Activated T-cell treated with anti-CD3 and anti-CD28 coated beads, Interleukin-2, amount 50 U/mL, for 24 hours (primary cell): ENCODE measurements at places on chromosomes 12 and 14.

- no peaks in the 10 kb centered on the region for H3K36me3 ChIP-seq
- H3K27ac ChIP-seq, result no peak overlapping the region
- no peak overlapping the region for H3K4me3 ChIP-seq
- peaks cover 49% of the 10 kb centered on the region for H3K4me1 ChIP-seq
- H3K27me3 ChIP-seq, result no peaks in the 10 kb centered on the region
These were observed 6.2 kb upstream of the ELK3 start for GRCh38 chr12:96187956-96188355.

- H3K36me3 ChIP-seq, result no peaks in the 10 kb centered on the region
- H3K27me3 ChIP-seq, result no peaks in the 10 kb centered on the region
These were observed 38.7 kb downstream of the RASAL1 start for GRCh38 chr12:113096675-113097461.

DNA sequence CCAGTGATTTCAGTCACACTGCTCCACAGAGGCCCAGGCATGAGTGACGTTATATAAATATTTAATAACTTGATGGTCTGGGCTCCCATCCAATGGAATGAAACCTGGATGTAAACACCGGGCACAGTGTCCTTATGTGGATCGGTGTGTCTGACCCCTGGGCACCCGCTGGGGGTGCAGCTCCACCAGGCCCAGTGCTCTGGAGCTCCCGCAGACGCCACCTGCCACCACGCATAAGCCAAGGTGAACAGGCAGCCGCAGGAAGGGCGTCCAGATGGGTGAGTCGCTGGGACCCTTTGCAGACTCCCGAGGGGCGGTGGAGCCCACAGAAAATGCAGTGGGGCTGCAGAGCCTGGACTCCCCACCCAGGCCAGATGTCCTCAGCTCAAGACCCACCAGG lies 121.6 kb downstream of the SCARB1 start:
- DNase-seq, result no peak
- peaks cover 43% of the 10 kb centered on the region for H3K4me1 ChIP-seq
- no peak overlapping the region for H3K4me3 ChIP-seq
- no peaks in the 10 kb centered on the region for H3K36me3 ChIP-seq
- no peak overlapping the region for H3K27ac ChIP-seq

DNA sequence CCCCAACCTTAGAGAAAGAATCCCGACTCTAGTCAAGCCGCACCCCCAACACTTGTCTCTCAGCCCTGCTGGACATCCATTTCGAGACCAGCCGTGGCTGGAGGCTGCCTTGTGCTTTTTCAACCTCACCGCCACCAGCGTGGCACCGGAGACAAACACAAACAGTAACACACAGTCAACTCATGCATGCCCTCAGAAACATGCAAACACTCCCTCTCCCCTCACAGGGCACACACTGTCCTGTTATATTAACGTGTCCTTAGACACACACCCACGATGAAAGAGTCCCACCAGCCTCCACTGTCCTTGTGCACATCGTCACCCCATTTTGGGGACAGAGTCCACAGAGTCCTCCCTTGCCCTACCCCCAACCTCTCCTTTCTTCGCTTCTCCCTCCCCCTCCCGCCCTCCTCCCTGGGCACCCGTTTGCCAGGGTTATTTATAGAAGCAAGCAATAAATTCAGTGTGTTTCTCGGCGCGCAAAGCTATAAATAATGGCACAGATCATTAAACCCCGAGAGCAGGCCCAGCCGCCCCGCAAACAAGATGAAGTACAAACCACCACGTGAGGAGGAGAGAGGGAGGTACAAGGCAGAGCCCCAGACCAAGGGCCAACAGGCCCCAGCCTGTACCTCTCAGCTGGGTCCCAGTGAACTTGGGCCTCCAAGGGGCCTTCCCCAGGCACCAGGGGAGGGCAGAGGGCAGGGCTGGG lies 27.9 kb downstream of the SMUG1 start:
- peaks cover 42% of the 10 kb centered on the region for H3K27me3 ChIP-seq
- H3K4me3 ChIP-seq, result no peak overlapping the region
- DNase-seq, result no peak
- no peaks in the 10 kb centered on the region for H3K36me3 ChIP-seq
- peaks cover 2% of the 10 kb centered on the region for H3K4me1 ChIP-seq

- peak; percentile 82 for DNase-seq
- no peaks in the 10 kb centered on the region for H3K27me3 ChIP-seq
- peaks cover 42% of the 10 kb centered on the region for H3K36me3 ChIP-seq
- peak within 1 kb of the TSS; percentile 93 for H3K27ac ChIP-seq
- peaks cover 63% of the 10 kb centered on the region for H3K4me1 ChIP-seq
- H3K4me3 ChIP-seq, result peak within 1 kb of the TSS; percentile 90
These were observed at the start of gene CD4 for GRCh38 chr12:6788972-6789924. Gene CD4, plus strand, starts transcription at chr12:6789528. Its CDS starts 10,611 bp downstream, at chr12:6800139.

DNA sequence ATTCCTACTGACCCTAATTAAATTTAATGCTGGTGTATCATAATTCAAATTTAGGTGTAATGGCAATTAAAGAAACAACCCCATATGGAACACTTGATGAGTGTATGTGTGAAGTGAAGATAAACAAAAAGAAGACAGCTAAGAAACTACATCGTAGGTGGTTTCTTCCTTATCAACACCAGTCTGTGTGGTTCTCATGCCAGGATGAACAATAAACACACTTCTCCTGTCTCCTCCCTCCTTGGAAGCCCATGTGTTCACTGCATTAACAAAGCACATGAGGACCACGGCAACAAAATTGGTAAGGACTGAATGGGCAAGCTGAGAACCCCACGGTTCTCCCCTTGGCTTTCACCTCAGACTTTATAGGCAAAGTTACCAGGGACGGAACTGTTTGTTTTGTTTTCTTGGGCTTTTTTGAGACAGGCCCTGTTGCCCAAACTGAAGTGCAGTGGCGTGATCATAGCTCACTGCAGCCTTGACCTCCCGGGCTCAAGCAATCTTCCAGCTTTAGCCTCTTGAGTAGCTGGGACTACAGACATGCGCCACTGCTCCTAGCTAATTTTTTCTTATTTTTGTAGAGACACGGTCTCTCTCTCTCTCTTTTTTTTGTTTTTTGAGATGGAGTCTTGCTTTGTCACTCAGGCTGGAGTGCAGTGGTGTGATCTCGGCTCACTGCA lies 71.0 kb downstream of the TRAFD1 start:
- H3K4me3 ChIP-seq, result no peak overlapping the region
- DNase-seq, result no peak
- H3K36me3 ChIP-seq, result peaks cover 77% of the 10 kb centered on the region
- no peaks in the 10 kb centered on the region for H3K4me1 ChIP-seq
- no peaks in the 10 kb centered on the region for H3K27me3 ChIP-seq

DNA sequence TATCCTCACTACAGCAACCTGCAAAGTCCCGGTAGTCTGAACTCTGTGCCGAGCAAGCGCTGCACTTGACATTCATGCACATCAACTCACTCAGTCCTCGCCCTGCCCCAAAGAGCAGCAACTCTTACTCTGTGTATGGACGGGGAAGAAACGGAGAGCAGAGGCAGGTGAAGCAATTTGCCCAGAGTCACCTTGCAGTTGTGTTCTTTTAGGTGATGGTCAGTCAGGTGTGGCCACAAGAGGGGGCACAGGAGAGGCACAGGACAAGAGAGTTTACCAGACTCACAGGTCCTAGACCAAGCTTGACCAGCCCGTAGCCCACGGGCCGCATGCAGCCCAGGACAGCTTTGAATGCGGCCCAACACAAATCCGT lies 39.1 kb downstream of the TSPAN11 start:
- no peaks in the 10 kb centered on the region for H3K36me3 ChIP-seq
- H3K4me1 ChIP-seq, result no peaks in the 10 kb centered on the region
- no peak overlapping the region for H3K27ac ChIP-seq
- H3K4me3 ChIP-seq, result no peak overlapping the region

- H3K36me3 ChIP-seq, result no peaks in the 10 kb centered on the region
- no peak overlapping the region for H3K27ac ChIP-seq
- DNase-seq, result no peak
- no peak overlapping the region for H3K4me3 ChIP-seq
- H3K4me1 ChIP-seq, result no peaks in the 10 kb centered on the region
- H3K27me3 ChIP-seq, result peaks cover 13% of the 10 kb centered on the region
These were observed 95.0 kb downstream of the LMNTD1 start for GRCh38 chr12:25458047-25458552.

DNA sequence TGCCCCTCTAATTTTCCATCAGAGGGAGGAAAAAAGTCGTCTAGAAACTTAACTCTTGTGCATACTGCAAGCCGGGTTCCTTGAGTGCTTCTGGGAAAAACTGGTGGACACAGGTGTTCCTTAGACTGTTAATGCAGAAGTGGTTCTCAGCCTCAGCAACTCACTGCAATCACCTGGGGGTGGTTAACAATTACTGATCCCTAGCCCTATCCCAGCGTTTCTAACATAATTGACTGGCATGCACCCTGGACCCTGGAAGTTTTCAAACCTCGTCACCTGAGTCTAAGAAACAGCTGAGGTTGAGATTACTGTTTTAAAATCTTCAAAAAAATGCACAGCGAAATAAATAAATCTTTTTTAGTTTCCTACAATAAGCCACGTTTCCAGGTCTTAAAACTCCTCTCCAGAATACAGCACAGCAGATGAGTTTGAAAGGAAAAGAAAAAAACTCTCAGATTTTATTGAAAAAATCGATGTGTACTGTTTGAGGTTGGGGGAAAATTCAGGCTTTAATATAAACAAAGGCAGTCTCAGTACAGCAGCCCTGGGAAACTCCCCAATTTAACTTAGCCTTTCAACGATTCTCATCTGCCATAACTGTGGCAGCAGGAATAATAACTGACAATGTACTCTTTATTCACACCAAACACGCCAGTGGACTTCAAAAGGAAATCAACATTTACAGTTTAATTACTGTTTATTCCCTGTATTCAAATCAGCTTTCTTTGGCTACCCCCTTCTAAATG lies 45.4 kb downstream of the PHLDA1 start:
- H3K36me3 ChIP-seq, result no peaks in the 10 kb centered on the region
- no peak overlapping the region for H3K27ac ChIP-seq
- H3K4me1 ChIP-seq, result peaks cover 58% of the 10 kb centered on the region
- H3K4me3 ChIP-seq, result no peak overlapping the region
- H3K27me3 ChIP-seq, result peaks cover 2% of the 10 kb centered on the region

GRCh38 chr12:48104531-48104930 lies 1.3 kb downstream of the SENP1 start:
- peak overlapping the region; percentile 96 for H3K27ac ChIP-seq
- H3K36me3 ChIP-seq, result peaks cover 25% of the 10 kb centered on the region

DNA sequence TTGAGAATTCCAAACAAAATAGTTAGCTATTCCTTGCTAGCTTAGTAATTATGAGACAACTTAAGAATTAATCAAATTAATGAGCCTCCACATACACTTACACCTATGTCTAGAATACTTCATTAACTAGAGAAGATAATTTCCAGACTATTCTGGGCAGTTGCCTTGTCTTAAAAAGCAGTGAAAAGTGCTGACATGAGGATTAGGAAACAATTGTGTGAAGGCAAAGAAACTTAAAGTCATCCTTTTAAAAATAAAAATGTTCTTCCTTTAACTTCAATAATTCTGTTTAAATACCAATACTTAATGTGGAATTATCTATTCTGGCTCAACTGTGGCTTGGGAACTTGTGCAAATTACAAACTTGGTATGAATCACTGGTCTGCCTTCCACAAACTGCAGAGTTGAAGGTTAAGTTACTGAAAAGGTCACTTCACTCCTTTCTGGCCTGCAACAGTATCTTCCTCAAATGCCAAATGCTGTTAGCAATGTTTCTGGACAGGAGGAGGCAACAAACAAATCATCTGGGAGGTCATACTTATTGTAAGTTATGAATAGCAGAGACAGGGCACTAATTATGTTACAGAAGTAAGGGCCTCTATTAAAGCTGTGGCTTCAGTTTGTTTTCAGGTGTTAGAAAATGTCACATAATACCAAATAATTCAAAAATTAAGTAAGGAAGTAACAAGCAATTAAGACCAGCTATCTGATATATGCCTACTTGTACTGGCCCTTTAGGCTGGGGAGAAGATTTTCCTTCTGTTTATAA lies 19.2 kb downstream of the PPTC7 start:
- no peak overlapping the region for H3K4me3 ChIP-seq
- peaks cover 37% of the 10 kb centered on the region for H3K36me3 ChIP-seq
- no peak for DNase-seq
- H3K4me1 ChIP-seq, result peaks cover 80% of the 10 kb centered on the region

DNA sequence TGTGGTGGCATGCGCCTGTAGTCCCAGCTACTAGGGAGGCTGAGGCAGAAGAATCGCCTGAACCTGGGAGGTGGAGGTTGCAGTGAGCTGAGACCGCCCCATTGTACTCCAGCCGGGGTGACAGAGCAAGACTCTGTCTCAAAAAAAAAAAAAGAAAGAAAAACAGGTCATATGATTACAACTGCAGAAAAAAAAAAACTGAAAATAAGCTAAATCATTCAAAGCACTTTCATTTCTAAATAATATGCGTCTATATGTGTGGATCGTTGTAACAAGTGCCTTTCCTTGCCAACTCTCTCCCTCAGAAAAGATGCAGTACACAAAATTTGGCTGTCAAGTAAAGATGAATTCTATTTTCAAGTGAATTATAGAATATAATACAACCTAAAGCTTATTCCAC lies 42.4 kb downstream of the ATXN2 start:
- H3K4me3 ChIP-seq, result no peak overlapping the region
- no peaks in the 10 kb centered on the region for H3K27me3 ChIP-seq
- H3K27ac ChIP-seq, result no peak overlapping the region
- peaks cover 41% of the 10 kb centered on the region for H3K4me1 ChIP-seq
- H3K36me3 ChIP-seq, result peaks cover 64% of the 10 kb centered on the region
- DNase-seq, result no peak

DNA sequence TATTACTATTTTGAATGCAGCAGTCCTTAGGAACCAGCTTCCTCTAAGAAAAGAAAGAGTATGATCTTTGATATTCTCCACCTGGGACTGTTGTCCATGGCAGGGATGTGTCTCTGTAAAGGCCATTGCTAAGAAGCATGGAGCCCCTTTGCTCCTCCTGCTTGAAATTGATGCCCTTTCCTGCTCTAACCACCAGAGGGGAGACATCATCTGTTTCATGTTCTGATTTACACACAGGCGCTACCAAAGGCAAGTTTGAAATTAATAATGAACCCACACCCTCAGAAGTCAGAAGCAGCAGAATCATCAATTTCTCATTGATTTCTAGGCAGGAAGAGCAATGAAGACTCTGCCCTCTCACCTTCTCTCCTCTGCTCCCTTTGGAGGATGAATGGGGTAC lies 253.8 kb downstream of the RMST start:
- no peaks in the 10 kb centered on the region for H3K36me3 ChIP-seq
- no peak overlapping the region for H3K27ac ChIP-seq
- H3K4me3 ChIP-seq, result no peak overlapping the region
- no peak for DNase-seq
- no peaks in the 10 kb centered on the region for H3K27me3 ChIP-seq

DNA sequence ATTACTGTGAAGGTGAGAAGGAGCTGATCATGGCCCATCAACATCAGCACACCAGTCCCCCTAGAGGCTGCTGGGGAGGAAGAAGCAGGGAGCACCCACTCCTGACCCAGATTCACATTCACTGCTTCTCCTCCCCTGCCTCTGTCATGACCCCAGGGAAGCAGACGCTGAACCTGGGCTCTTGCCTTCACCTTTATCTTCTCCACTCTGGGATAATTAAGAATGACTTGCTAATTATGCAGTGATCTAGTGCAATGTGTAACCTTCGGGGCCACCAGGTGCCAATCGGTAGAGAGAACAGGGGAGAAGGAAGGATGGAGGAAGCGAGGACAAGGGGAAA lies 44.4 kb upstream of the IQSEC3 start:
- H3K36me3 ChIP-seq, result peaks cover 31% of the 10 kb centered on the region
- no peak overlapping the region for H3K4me3 ChIP-seq
- no peak for DNase-seq
- H3K4me1 ChIP-seq, result peaks cover 21% of the 10 kb centered on the region
